ENCODE measurements at places on chromosomes 7 and 10. TPM values are rescaled to one million over a fixed set of nuclear protein-coding genes. Genes with fewer than 3 reads are reported as not detected.
A peak's percentile ranks its signal among the peaks of the same experiment; 100 is the strongest.

DNA sequence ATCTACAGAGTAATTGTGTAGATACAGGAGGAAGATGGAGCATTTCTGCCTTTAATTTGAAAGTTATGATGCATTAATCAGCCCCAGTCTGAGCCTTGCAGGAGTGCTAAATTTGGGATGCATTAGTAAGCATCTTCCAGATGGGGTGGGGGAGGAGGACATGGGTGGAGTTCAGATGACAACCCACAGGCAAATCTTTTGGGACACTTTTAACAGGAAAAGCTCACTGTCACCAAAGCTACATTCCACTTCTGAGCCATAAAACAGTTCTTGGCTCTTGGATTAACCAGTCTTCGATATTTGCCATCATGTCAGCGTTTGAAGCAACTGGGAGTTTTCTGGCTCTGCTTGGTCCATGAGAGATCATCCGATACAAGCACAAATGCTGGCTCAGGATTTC, 121.1 kb downstream of the CXCL12 start:
- H3K36me3 ChIP-seq, result no peaks in the 10 kb centered on the region
- no peak overlapping the region for H3K27ac ChIP-seq
- no peaks in the 10 kb centered on the region for H3K4me1 ChIP-seq
- no peaks in the 10 kb centered on the region for H3K27me3 ChIP-seq
- no peak overlapping the region for H3K4me3 ChIP-seq
- DNase-seq, result no peak

DNA sequence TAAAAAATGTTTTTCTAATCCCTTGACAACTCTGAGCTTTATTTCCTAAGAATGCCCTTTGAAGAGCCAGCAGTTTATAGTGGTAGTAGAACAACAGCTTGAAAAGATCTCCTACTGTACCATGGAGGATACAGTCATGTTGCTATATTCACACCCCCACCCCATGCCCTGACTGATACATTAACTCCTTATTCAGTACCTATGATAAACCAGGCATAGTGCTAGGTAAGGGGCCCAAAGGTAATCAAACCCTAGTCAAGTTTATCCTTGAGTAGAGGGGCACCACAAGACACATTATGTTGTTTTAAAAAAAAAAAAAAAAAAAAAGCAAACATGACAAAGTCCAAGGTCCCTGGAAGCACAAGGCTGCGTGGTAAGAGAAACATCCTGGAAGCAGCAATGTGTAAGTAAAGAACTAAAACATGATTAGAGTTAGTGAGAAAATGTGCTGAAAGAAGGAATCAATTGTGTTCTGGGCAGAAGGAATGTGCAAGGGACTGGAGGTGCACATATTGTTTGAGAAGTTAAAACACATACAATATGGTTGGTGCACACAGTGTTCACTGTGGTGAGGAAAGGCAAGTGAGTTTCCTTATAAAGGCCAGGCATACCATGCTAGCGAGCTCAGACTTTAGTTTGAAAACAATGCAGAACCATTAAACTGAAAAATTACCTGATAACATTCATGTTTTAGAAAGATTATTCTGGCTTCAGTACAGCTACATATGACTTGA, 51.2 kb downstream of the PDE1C start:
- no peaks in the 10 kb centered on the region for H3K27me3 ChIP-seq
- H3K4me3 ChIP-seq, result no peak overlapping the region
- no peaks in the 10 kb centered on the region for H3K4me1 ChIP-seq
- DNase-seq, result no peak
- H3K27ac ChIP-seq, result no peak overlapping the region

GRCh38 chr7:73391396-73391795, 42.2 kb upstream of the FZD9 start:
- H3K36me3 ChIP-seq, result no peaks in the 10 kb centered on the region
- no peaks in the 10 kb centered on the region for H3K4me1 ChIP-seq
- H3K4me3 ChIP-seq, result no peak overlapping the region
- H3K27me3 ChIP-seq, result no peaks in the 10 kb centered on the region
- no peak overlapping the region for H3K27ac ChIP-seq
- DNase-seq, result no peak

GRCh38 chr7:70498232-70498992, 633.5 kb upstream of the GALNT17 start:
- no peaks in the 10 kb centered on the region for H3K4me1 ChIP-seq
- no peaks in the 10 kb centered on the region for H3K36me3 ChIP-seq
- H3K27me3 ChIP-seq, result no peaks in the 10 kb centered on the region
- H3K4me3 ChIP-seq, result no peak overlapping the region

DNA sequence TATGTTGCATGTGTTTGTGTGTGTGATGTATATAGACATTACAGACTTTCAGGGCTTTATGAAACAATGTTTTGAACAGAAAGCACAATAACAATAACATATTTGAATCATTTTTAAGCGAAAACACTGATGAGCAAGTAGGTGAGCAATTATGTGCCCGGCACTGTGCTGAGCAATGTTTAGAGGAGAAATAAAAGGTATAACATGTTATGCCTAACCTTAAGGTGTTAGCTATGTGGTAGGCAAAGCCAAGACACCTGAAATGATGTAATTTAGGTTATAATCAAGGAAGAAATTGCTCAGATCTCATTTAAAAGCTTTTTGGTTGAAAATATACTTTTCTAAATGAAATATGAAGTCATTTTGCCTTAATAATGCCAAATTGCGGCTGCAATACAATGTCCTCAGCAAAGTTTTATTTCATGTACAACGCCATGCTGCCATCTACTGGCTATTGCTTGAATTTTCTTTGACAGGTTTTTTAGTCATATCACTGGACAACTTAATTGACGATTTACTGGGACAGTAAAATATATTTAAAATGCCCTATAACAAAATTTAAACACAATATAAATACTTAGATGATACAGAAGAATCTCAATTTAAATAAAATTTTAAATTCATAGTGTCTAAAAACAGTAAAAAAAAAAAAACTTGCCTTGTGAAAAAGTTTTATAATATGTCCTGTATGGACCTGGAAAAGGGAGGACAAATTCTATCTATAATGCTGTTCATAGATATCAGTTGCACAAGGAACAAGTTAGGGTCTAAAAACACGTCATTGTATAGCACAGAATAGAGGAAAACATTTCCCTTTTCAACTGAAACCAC, 131.1 kb upstream of the CDK1 start:
- H3K4me3 ChIP-seq, result no peak overlapping the region
- H3K4me1 ChIP-seq, result no peaks in the 10 kb centered on the region
- no peaks in the 10 kb centered on the region for H3K27me3 ChIP-seq
- peak; percentile 56 for DNase-seq
- H3K27ac ChIP-seq, result no peak overlapping the region

- H3K4me3 ChIP-seq, result no peak overlapping the region
- no peak for DNase-seq
- H3K27me3 ChIP-seq, result no peaks in the 10 kb centered on the region
- no peaks in the 10 kb centered on the region for H3K36me3 ChIP-seq
- H3K27ac ChIP-seq, result no peak overlapping the region
Observed at GRCh38 chr7:140418653-140419052, 14.8 kb downstream of the RAB19 start.

DNA sequence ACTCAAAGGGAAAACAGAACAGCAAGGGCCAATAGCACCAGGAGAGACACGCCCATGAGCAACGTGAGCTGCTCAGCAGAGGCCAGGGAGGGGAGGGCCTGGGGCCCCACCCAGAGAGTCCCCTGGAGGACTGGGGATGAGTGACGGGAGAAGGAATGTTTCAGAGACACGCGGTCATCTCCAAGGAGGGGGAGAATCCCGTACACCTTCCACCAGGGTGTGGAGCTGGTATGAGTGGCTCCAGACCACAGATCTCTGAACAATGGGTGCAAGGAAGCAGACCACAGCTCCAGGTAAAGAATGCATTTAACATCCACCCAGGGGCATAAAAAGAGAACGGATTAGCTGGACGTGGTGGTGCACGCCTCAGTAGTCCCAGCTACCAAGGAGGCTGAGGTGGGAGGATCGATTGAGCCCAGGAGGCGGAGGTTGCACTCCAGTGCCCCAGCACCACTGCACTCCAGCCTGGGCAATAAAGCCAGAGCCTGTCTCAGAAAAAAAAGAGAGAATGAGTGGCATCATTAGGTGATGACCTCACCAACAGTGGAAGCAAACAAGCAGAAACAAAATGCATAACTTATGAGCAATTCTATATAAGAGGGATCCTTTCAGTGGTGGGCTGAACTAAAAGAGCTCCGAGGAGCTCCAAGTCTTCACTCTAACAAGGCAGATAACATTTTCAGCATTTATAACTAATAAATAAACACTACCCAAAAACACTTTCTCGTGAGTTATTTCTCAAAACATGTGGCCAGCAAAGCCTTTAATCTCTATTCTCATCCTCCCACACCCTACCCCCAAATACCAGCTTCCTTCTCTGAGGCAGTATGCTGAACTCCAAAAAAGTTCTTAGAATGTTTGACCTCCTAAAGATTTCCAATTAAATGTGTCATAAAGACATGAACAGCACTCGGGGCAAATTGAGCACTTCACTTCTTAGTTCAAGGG, 12.5 kb downstream of the PSAP start:
- H3K4me1 ChIP-seq, result peaks cover 12% of the 10 kb centered on the region
- no peak overlapping the region for H3K4me3 ChIP-seq
- no peak for DNase-seq
- no peak overlapping the region for H3K27ac ChIP-seq

DNA sequence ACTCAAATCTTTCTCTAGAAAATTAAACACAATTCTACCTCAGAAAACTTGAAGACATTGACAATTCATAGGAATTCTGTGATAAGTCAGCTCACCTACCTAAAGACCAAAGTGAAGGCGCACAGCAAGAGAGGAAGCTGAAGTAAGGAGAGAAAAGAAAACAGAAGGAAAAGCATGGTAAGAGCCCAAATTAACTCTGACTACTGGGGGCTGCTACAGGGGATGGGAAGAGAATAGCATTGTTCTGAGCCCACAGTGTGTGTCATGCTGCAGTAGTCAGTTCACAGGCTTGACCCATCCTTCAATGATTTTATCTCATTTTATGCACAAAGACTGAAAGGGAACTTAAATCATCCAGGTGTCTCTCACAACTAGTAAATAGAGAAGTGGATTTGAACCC, 111.3 kb downstream of the PTEN start:
- no peak overlapping the region for H3K4me3 ChIP-seq
- H3K27ac ChIP-seq, result no peak overlapping the region
- no peaks in the 10 kb centered on the region for H3K27me3 ChIP-seq
- no peak for DNase-seq
- no peaks in the 10 kb centered on the region for H3K4me1 ChIP-seq

DNA sequence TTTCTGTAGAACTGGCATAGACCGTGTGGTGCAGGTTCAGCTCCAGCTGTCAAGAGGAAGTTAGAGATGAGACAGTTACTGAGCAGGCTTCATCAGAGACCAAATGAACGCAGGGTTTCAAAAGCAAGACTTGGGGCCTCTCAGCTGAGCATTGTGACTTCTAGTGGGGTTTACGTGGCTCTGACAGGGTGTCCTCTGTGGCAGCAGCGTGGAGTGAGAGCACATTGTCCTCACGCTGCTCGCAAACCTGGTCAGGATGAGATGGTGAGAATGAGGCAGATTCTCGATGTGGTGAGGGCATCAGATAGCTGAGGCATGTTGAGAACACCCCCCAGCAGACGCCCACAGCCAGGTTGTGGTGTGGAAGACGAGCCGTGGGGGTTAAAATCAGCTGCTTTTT, 126.0 kb downstream of the DNAJB6 start:
- H3K27ac ChIP-seq, result no peak overlapping the region
- H3K4me1 ChIP-seq, result no peaks in the 10 kb centered on the region
- H3K27me3 ChIP-seq, result no peaks in the 10 kb centered on the region
- H3K36me3 ChIP-seq, result no peaks in the 10 kb centered on the region

- no peak overlapping the region for H3K27ac ChIP-seq
- H3K4me3 ChIP-seq, result no peak overlapping the region
- DNase-seq, result no peak
- no peaks in the 10 kb centered on the region for H3K36me3 ChIP-seq
Observed at GRCh38 chr7:96041171-96041570, 268.8 kb downstream of the DYNC1I1 start.

DNA sequence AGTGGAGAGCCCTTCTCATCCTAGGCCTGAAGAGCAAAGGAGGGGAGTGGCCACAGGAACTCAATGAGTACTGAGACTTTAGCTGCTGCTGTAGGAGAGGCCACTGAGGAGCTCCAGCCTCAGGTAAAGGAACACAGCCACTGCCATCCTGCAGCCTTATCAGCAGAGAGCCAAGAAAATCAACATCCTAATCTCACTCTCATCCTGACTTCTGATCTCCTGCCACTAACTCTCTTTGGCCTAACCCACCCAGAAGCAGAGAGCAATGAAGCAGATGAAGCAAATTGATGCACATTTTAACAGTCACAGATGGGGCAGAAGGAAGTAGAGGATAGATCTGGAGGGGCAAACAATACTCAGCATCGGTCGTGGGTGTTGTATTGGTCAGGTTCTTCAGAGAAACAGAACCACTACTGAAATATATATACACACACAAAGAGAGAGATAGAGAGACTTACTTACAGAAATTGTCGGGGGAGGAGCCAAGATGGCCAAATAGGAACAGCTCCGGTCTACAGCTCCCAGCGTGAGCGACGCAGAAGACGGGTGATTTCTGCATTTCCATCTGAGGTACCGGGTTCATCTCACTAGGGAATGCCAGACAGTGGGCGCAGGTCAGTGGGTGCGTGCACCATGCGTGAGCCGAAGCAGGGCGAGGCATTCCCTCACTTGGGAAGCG, 297.6 kb downstream of the MTERF1 start:
- no peaks in the 10 kb centered on the region for H3K36me3 ChIP-seq
- no peak for DNase-seq
- no peak overlapping the region for H3K4me3 ChIP-seq
- no peak overlapping the region for H3K27ac ChIP-seq

- H3K36me3 ChIP-seq, result no peaks in the 10 kb centered on the region
- H3K4me1 ChIP-seq, result no peaks in the 10 kb centered on the region
- no peaks in the 10 kb centered on the region for H3K27me3 ChIP-seq
- no peak overlapping the region for H3K27ac ChIP-seq
- no peak for DNase-seq
- no peak overlapping the region for H3K4me3 ChIP-seq
Observed at GRCh38 chr10:3689871-3690510, 95.0 kb downstream of the KLF6 start.

DNA sequence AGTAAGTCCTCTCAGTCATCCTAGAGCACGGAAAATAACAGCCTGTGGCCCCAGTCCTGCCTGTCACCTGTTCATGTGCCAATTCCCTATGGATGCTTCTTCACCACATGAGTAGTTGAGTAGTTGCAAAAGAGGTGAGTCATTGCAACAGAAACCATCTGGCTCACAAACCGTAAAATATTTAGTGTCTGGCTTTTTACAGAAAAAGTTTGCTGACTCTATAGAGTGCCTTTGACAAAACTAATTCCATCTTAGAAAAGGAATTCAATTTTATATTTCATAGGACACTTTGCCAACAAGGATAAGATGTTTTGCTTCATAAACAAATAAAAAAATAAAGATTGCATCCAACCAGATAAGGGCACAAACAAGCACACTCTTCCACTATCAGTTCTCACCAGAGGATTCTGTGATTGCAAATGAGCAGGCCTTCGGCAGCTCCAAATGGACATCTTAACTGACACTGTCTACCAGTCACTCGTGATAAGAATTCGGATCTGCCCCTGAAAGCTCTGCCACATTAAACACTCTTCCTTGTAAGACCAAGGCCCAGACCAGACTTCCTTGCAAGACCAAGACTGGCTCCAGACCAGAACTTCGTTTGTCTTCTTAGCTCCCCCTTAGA, 242.7 kb upstream of the SEMA3C start:
- no peak overlapping the region for H3K27ac ChIP-seq
- no peaks in the 10 kb centered on the region for H3K36me3 ChIP-seq
- no peak overlapping the region for H3K4me3 ChIP-seq
- no peak for DNase-seq
- no peaks in the 10 kb centered on the region for H3K4me1 ChIP-seq
- H3K27me3 ChIP-seq, result no peaks in the 10 kb centered on the region

The PPIF gene
- total RNA-seq, result 99.3 TPM

The CHAT gene
- 1.2 TPM for total RNA-seq

The PNLIPRP3 gene
- not detected for total RNA-seq

The OR13A1 gene
- not detected for total RNA-seq

The FGFR2 gene
- total RNA-seq, result 25.6 TPM

The IKZF1 gene
- 4.9 TPM for total RNA-seq

The TBC1D12 gene
- total RNA-seq, result 18.0 TPM

Data from colonic mucosa (tissue), 4 donors.